ENCODE measurements at places on chromosomes 13 and 19. TPM values are rescaled to one million over a fixed set of nuclear protein-coding genes. Genes with fewer than 3 reads are reported as not detected.
A peak's percentile ranks its signal among the peaks of the same experiment; 100 is the strongest.

DNA sequence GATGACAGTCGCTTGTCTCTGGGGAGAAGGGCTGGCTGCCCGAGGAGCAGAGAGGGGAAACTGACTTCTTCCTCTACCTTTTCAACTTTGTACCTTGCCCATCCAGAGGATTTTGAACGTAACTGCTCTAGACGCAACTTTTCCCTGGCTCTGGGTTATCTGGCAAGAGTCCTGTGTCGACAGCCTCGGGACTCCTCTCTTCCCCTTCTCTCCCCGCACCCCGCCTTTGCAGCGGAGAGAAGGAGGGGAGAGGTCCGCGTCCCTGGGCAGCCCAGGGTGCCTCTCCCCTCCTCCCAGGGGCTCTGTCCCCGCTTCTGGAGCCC lies 574 bp downstream of the SH3GL1 start:
- no peaks in the 10 kb centered on the region for H3K27me3 ChIP-seq
- H3K27ac ChIP-seq = peak overlapping the region; percentile 96
- H3K4me3 ChIP-seq = peak overlapping the region; percentile 84
- DNase-seq = peak; percentile 69
- H3K36me3 ChIP-seq = no peaks in the 10 kb centered on the region
- H3K4me1 ChIP-seq = peaks cover 3% of the 10 kb centered on the region

GRCh38 chr13:72565893-72566292 lies 161.5 kb downstream of the MZT1 start:
- DNase-seq = no peak
- H3K27ac ChIP-seq = no peak overlapping the region
- H3K4me3 ChIP-seq = no peak overlapping the region
- H3K27me3 ChIP-seq = no peaks in the 10 kb centered on the region
- H3K4me1 ChIP-seq = peaks cover 12% of the 10 kb centered on the region
- H3K36me3 ChIP-seq = no peaks in the 10 kb centered on the region

DNA sequence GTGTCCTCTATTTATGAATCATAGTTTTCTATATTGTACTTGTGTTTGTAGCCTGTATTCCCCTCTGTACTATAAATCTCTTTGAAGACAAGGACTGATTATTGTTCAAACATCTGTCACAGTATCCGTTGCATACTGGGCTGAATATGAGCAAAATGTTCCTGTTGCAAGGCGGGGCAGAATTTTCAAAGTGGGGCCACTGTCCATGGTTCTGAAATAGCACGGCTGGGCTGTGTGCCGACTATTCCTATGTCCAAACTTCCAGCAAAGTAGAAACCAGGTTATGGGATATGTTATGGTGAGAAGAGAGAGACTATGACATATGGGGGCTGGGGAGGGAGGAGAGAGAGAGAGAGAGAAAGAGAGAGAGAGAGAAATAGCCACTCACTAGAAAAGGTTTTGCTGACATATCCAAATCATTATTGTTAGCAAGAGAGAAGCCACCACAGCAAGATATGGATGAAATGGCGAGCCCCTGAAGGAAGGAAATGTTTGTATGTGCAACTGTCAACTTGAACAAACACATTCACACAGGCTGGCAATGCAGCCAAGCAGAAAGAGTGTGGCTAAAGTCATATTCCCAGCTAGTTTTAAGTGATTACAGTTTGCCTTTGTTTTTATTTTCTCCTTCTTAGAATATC lies 107.0 kb upstream of the GPR12 start:
- H3K27ac ChIP-seq = no peak overlapping the region
- no peaks in the 10 kb centered on the region for H3K36me3 ChIP-seq
- H3K4me1 ChIP-seq = no peaks in the 10 kb centered on the region
- DNase-seq = peak; percentile 50
- peaks cover 4% of the 10 kb centered on the region for H3K27me3 ChIP-seq

GRCh38 chr13:76953968-76954367 lies 5.7 kb downstream of the ACOD1 start:
- no peaks in the 10 kb centered on the region for H3K27me3 ChIP-seq
- no peak for DNase-seq
- H3K36me3 ChIP-seq = no peaks in the 10 kb centered on the region
- no peak overlapping the region for H3K4me3 ChIP-seq
- no peak overlapping the region for H3K27ac ChIP-seq

GRCh38 chr19:15926484-15926883 lies 7.8 kb downstream of the CYP4F11 start:
- H3K27me3 ChIP-seq = no peaks in the 10 kb centered on the region
- H3K4me3 ChIP-seq = no peak overlapping the region
- H3K36me3 ChIP-seq = no peaks in the 10 kb centered on the region
- H3K27ac ChIP-seq = no peak overlapping the region
- DNase-seq = no peak

Gene PLIN4
- 3.7 TPM for polyA plus RNA-seq

Gene RFPL4AL1
- not detected for polyA plus RNA-seq

Data from lung (tissue), 17 donors.